ENCODE measurements at places on chromosomes 3 and 15.

- no peak for DNase-seq
Observed at GRCh38 chr15:39852250-39852649, 67.8 kb downstream of the GPR176 start.

DNA sequence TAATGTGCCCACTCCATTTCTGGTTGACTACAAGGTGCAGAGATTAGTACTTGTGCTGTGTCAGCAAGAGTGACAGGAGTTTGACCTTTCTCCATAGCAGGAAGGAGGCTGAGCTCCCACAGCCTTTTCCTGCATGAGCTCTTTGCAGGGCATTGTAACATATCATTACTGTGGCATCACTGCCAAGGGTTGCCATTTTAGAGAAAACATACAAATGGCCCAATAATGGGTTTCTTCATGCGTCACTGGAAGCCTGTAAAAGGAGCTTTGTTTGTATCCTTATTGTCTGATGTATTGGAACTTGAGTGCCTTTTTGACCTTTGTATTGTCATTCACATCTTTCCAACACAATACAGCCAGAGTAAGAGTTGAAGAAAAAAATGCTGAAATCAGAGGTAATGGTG is 323.0 kb upstream of the CDIN1 start:
- no peak for DNase-seq

DNA sequence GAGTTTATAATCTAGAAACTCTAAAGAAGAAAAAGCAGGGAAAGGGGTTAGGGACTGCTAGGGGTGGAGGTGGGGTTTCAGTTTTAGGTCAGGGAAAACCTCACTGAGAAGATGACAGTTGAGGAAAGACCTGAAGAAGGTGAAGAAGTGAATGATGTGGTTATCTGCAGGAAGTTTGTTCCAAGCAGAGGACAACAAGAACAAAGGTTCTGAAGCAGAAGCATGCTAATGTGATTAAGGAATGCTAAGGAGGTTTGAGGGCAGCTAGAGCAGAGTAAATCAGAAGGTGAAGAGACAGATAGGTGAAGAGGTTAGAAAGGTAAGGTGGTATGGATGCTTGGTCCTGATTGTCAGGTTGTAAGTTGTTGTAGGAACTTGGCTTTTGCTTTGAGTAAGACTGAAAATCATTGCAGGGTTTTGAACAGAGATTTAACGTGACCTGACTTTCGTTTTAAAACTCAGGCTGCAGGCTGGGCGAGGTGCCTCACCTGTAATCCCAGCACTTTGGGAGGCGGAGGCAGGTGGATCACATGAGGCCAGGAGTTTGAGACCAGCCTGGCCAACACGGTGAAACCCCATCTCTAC is 8.6 kb downstream of the OXSR1 start:
- peak; percentile 49 for DNase-seq

GRCh38 chr3:184466413-184466960 is 86.6 kb downstream of the CHRD start:
- DNase-seq: no peak

- no peak for DNase-seq
Observed at GRCh38 chr3:55661141-55661540, 174.0 kb upstream of the WNT5A start.

GRCh38 chr3:7789324-7789723 is 712.3 kb upstream of the LMCD1 start:
- DNase-seq: no peak

DNA sequence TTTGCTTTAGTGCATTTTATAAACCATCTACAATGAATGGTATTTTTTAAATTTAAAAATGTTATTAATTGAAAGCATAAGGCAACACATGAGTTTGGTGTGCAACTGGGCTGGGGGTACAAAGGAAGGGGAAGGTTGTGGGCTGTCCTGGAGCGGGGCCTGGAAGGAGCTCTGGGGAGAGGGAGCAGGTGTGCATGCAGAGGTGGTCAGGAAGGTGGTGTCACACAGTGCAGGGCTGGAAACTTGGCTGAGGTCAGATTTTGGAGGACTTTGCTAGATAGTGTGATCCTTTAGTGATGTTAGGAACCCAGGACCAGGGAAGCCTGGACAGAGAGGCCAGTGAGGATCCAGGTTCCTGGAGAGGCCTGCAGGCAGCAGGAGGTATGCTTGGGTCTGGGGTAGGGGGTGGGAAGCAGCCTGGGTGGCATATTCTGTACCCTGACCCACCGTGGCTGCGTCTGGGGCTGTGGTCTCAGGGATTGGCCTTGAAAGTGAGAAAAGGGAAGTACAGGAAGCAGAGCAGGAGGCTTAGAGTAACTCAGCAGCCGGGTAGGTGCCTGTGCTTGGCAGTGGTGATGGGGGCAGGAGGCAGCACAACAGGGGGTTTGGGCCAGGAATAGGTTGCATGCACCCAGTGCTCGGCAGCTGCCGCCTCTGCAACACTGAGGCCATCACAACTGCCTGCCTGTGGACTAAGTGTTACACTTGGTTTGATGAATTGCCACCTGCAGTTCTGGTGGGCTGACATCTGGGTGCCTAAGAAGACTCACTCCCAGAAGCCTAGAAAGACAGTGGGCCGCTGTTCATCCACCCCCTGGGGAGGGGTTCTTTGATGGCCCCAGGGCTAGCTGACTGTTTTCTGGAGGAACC is 33.0 kb downstream of the KY start:
- DNase-seq: no peak

GRCh38 chr3:73621388-73621787 is 3.4 kb downstream of the PDZRN3 start:
- DNase-seq: no peak

GRCh38 chr3:2156244-2156847 is 57.7 kb downstream of the CNTN4 start:
- peak; percentile 29 for DNase-seq

GRCh38 chr15:51760805-51761204 is 9.4 kb downstream of the TMOD2 start:
- DNase-seq: no peak

Data from activated CD4-positive, alpha-beta T cell treated with anti-CD3 and anti-CD28 coated beads, Interleukin-2, Interleukin-6, amounts not matched to agents 100 ng/mL and 50 ng/mL, durations not matched to agents 16 hours and 8 hours (primary cell).